AG08395 (cell line): ENCODE measurements at places on chromosomes 2 and 18.

DNA sequence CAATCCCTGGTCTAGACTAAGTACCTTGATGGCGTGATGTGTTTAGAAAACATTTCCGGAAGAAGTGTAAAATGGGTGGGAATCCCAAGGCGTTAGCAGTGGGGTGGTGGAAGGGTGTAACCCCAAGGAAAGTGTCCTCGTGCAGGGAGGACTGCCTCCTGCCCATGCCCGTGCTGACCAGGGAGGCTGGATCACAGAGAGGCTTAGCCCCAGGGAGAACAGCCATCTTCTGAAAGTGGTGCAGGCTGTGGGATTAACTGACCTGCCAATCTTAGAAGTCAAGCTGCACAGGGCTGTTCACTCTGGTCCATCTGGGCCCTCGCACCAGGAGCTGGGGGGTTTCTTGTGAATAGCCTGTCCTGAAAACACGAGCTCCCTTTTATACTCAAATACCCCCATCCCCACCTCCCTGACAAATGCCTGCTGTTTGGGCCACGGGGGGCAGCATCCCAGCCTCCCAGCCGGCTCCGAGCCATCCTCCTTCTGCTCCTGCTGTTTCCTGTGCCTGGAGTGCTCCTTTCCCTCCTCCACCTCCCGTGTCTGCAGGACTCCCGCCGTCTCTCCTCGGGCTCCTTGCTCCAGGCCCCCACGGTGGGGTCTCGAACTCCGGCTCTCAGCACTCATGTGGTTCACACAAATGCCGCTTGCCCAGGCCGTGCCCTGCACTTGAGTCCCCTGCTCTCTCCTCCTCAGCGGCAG lies 52.1 kb upstream of the PXDN start:
- DNase-seq = peak; percentile 55

GRCh38 chr2:219207884-219208740 lies 1.5 kb downstream of the ZFAND2B start:
- peak; percentile 37 for DNase-seq

- DNase-seq = no peak
Measured at GRCh38 chr18:76741346-76741745, 81.0 kb upstream of the ZNF236 start.

DNA sequence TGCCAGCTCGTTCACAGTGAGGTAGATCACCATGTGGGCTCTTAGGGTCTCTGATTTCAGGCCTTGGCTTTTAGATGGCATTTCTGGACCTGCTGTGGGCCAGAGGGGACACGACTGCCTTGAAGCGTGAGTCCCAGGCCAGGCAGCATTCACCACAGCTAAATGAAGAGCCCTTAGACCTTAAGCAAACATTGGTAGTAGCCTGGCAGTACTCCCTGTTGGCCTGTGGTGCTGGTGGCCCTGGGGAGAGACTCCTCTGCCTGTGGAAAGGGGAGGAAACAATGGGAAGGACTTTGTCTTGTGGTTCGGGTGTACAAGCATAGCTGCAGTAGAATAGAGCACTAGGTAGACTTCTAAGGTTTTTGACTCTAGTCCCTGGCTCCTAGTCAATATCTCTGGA lies 456.0 kb upstream of the DCC start:
- DNase-seq = no peak

- no peak for DNase-seq
Measured at GRCh38 chr2:136497709-136498108, 267.6 kb upstream of the THSD7B start.

DNA sequence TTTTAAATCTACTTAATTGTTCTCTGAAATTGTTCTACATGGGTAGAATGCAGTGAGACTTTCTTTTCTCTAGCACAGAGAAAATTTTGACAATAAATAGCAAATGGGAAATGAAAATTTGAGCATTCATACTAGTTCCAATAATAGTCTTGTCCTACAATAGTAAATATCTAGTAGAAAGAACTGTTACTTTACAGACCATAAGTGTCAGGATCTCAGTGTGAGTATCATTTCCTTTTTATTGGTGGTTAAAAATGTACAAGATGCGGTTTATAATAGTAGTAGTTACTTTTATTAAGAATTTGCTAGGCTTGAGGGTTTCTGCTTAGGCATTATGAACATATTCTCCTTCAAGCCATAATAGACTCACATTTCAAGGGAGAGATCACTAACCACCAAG lies 43.2 kb downstream of the KCNE4 start:
- DNase-seq = no peak

DNA sequence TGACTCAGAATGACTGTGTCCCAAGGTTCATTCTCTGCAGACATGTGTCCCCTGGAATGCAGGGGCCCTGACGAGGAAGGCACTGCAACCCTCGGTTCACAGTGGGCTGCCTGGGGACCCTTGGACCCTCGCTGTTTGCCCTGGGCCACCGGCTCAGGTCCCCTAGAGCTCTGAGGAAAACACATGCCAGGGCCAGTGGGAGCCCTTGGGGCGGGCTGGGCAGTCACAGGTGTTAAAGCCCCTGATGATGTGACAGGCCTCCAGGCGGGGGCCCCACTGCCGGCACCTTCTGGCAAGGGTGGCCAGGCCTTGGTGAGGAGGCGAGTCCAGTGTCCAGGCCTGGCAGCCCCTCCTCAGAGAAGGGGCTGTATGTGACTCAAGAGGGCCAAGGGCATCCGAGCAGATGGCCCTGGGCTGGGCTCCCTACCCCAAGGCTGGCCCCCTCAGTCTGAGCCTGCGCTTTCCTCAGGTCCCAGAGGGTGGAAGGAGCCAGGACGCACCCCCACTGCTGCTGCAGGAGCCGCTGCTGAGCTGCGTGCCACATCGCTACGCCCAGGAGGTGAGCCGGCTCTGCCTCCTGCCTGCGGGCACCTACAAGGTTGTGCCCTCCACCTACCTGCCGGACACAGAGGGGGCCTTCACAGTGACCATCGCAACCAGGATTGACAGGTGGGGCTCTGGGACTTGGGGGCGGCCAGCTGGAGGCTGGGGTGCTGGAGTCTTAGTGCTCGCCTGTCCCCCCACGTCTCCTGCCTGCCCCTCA lies 11.1 kb downstream of the CAPN10 start:
- no peak for DNase-seq

DNA sequence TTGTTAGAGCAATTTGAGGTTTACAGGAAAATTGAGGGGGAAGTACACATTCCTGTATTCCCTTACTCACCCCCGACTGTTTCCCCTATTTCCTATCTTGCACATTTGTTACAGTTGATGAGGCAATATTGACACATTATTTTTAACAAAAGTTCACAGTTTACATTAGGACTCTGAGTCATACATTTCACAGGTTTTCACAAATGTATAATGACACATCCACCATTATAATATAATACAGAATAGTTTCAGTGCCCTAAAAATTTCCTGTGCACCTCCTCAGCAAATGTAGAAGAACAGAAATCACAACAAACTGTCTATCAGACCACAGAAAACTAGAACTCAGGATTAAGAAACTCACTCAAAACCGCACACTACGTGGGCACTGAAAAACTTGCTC lies 160.6 kb upstream of the RMP24 start:
- no peak for DNase-seq

DNA sequence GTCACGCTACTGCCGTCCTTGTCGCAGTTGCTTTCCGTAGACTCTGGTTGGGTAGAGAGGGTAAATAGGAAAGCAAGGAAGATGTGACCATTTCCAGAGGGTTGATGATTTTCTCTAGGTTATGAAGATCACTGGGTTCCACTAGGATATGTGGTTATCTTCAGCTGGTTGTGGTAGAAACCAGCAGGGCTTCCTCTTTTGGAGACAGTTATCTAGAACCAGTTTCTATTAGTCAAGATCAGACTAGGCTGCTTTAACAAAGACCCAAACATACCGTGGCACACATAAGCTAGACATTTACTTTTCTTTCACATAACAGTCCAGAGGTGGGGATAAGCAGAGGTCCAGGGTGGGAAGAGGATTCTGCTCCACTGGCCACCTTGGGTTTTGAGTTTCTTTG lies 59.6 kb downstream of the FASTKD2 start:
- no peak for DNase-seq

GRCh38 chr2:196131949-196132925 lies 39.1 kb downstream of the STK17B start:
- no peak for DNase-seq

DNA sequence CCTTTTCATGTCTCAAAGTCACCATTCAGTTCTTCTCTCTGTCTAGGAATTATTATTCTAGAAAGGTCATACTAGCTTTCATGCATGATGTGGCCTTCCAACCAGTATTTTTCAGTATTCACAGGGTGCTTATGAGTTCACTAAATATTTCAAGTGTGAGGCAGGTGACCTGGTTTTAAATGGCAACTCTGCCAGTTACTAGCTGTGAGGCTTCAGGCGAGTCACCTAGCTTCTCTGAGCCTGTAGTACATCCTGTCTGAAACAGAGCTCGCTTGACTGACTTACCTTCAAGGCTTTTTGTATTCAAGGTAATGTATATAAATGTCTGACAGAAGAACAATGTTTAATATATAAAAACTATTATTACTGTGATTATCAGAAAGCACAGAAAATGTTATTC lies 19.4 kb upstream of the ACVR1 start:
- DNase-seq = peak; percentile 11

DNA sequence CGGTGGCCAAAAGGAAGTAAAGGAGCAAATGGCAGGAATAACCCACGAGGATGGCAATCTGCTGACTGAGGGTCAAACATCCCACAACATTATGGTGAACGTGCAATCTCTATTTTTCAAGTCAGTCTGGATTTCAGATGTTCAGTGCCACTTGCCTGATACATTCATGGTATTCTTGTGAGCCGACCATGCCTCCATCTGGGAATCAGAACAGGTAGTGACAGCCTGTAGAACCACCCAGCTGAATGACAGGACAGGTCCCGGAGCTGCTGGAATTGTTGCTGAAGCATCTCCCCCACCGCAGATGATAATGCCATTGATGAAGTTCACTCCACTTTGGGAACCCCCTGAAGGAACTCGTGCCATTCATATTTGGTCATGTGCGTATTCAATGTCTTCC lies 123.2 kb downstream of the CAPN13 start:
- DNase-seq = no peak

GRCh38 chr2:221485503-221485870 lies 86.6 kb downstream of the EPHA4 start:
- peak; percentile 42 for DNase-seq

DNA sequence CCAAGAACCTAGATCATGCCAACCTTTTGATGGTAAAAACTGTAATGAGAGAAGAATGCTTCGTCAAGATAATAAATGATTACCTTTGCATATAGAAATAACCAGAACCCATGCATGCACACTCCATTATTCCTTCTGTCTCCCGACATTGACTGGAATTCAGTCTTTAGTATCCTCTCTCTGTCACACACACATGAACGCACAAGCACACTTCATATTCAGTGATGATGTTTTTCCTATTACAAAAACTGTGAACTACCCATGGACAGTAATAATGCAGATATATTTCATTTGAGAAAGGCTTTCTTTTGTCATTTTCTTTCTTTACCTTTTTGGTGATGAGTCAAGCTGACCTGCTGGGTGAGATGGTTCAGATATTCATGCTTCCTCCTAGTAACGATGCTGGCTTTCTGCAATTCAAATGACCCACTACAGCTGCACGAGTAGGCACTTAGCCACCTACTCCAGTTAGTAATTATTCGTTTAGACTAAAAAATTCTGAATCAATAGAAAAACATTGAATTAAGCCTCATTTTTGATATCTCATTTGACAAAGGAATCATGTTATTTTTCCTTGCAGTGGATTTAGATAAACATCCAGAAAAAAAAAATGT lies 382.2 kb downstream of the TGIF1 start:
- DNase-seq = no peak

DNA sequence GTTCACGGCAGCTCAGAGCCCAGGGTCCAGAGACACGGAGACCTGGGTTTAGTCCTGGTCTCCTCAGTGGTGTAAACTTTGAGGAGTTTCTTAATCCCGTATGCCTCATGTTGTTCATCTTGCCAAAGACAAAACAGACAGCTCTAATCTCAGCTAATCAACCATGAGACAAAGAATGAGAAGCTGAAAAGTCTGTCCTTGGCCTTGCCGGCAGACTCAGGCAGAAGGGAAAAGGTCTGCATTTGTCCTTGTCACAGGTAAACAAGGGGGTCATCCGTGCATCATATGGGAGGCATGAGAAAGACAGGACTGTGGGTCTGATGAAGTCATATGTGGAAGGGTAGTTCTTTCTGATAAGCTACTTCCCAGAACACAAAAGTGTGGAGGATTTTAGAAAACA lies 1.8 kb upstream of the ARMC9 start:
- DNase-seq = no peak

DNA sequence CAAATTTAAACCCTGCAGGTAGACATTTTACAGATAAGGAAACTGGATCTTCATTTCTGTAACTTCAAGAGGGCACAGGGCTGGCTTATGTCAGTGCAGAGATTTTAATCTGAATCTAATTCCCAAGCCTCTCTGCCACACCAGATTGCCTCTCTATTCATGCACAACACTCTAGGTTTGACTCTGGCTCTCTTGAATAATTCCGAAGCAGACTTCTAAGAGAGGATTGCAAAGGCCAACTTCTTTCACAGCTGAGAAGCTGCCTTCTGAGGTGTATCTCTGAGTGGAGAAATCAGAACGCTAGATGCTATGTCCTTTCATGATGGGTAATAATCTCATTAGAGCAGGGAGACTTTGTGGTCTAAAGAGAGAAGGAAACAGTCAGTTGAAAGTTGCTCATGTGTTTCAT lies 20.1 kb upstream of the MGAT5 start:
- no peak for DNase-seq

GRCh38 chr18:79531386-79531785 lies 135.7 kb downstream of the NFATC1 start:
- no peak for DNase-seq

DNA sequence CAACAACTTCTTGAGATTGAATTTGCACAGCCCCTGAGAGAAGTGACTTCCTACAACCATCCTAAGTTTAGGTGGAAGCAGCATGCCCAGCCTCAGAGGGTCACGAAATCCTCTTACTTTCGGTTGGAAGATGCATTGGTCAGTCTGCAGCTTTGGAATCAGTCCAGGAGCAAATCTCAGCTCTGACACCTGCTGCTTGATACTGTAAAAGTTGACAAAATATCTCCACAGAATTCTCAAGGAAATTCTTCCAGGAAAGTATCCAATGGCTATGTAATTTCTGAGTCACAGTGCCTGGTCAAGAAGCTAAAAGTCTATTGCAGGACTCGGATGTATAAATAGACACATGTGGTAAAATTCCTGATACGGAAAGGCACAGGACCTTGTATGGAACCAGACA lies 414.5 kb upstream of the GYPC start:
- no peak for DNase-seq

- DNase-seq = peak; percentile 56
Measured at GRCh38 chr2:216553093-216553478, 54.4 kb downstream of the RPL37A start.

DNA sequence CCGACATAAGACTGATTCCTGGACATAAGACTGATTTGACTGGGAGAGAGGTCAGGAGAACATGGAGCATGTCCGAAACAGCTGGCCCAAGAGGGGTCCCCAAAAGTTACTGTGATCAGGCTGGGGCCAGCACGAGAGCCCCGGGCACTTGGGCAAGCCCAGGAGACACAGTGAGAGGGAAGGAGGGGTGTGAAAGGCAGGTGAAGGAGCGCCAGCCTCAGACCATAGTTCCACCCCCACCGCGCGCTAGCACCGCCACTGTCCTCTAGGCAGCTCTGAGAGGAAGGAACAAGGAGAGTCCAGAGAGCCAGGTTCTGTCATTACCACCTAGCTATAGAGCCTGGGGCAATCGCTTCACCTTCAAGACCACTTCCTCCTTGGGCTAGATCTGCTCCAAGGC lies 78.2 kb upstream of the DAPL1 start:
- DNase-seq = no peak
